H9 (cell line): ENCODE measurements at places on chromosomes 6 and 20. TPM values are rescaled to one million over a fixed set of nuclear protein-coding genes. Genes with fewer than 3 reads are reported as not detected.

Gene SRMS
- total RNA-seq = 0.70 and 0.79 TPM in 2 replicates

Gene LPA
- 0.13 and 0.15 TPM in 2 replicates for total RNA-seq

Gene TMEM170B
- total RNA-seq = 2.9 and 3.0 TPM in 2 replicates

Gene LY6G5B
- 21.3 and 21.6 TPM in 2 replicates for total RNA-seq

Gene KIF25
- 0.22 and 0.59 TPM in 2 replicates for total RNA-seq

Gene BPI
- not detected in 2 replicates for total RNA-seq

Gene FAM50B
- 3.3 and 3.8 TPM in 2 replicates for total RNA-seq

Gene C4A
- total RNA-seq = 4.3 and 5.1 TPM in 2 replicates

Gene NKX2-4
- 0.13 and 0.15 TPM in 2 replicates for total RNA-seq

Gene FAM162B
- 2.1 and 2.3 TPM in 2 replicates for total RNA-seq

Gene RALY
- 199 and 207 TPM in 2 replicates for total RNA-seq

DNA sequence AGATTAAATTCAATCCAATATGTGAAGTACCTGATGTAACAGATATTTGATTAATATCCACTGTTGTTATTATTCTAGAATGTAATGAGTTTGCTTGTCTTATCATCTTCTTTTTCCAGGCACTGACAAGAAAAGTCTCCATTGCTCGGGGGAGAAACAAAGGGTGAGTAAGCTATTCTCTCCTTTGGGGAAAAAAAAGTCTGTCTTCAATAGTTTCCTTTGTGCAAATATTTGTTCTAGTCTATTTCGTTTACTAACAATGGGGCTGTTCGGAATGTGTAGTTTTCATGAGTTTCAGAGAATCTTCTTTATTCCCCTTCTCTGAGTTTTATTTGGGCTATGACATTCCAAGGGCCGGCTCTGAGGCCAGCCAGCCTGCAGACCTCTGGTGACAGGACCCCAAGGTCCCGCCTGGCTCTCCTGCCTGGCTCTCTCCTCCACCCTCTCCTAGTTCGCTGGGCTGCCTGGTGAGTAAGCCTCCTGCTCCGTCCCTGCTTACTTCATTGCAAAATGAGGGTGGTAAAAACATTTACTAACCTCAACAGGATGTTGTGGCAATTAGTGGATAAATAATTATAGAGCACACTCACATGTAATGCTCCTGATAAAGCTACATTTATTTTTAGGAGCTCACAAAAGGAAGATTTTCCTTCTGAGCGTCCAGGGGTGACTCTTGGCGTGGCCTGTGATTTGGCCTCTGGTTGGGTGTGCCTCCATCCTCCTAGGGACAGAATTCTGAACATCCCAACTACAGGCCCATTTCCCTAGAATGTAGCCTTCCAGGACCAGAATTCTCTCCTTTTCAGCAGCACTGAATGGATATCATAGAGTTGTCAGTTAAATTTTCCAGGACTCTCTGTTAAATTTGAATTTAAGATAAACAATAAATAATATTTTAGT lies 43.1 kb upstream of the SNX9 start:
- no peak for DNase-seq

DNA sequence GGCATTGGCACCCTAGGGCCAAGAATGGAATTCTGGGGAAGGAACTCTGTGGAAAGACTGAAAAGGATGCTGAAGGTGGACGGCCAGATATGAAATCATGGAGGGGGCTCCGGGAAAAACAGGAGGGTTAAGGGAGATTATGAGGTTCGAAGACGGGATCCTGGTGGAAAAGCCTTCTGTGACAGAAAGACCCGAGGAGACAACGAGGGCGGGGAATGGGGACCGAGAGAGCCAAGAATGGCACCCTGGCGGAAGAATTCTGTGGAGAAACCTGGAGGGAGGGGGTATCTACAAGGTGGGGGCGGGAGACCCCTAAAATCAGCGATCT lies 426 bp downstream of the TRMT6 start:
- no peak for DNase-seq

GRCh38 chr20:44485078-44485829 lies 9.6 kb downstream of the TTPAL start:
- DNase-seq = no peak

- no peak for DNase-seq
These were observed 230.6 kb downstream of the TSHZ2 start for GRCh38 chr20:53202777-53203176.

DNA sequence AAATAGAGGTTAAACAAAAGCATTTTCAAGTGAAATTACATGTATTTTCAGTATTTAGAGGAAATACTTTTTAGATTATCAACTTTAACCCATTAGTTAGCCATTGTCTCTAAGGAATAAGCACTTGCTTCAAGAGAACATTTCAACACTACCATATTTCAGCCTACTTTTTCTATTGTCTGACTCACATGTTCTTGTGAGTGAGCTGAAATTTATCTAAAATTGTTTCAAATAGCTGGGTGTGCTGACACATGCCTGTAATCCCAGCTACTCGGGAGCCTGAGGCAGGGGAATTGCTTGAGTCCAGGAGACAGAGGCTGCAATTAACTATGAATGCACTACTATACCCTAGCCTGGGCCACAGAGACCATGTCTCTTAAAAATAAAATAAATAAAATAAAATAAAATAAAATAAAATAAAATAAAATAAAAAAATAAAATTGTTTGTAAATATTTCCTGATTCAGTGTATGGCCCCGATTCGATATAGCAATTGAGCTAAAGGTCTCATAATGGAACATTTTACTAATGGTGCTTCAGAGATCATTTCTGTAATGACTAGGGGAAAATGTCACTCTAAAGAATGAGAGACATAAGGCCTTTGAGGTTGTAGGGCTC lies 324.6 kb upstream of the PLCB4 start:
- no peak for DNase-seq

- DNase-seq = no peak
These were observed 31.4 kb downstream of the PRDM1 start for GRCh38 chr6:106117579-106117978.

DNA sequence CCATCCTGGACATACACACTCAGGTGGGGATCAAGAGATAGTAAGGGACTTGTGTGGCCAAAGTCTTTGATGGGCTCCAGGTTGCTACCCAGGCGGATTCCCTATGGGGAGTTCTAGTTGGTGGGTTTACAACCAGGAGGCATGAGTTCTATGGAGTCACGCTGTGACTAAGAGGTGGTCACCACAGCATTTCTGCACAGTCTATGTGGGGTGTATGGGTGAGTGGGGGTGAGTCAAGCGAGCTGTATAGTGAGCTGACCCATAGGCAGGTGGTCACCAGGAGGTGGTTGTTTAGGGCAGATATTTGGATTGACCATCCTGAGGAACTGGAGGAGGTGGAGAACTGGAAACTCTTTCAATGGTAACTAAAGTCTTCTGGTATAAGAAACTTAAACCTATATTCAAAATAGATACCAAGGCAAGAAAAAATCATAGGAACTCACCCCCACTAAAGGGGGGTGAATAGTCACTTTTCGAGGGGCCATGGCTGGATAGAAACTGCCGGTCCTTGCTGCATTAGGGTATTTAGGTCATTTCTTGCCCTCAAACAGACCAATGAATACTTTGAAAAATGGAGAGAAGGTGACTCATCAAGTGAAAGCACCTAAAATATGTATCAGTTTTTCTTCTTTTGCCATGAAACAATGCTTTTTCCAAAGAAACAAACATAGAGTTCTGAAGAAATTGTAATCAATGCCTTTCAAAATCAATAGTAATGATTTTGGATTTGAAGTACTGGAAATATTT lies 84.3 kb upstream of the NRN1 start:
- DNase-seq = no peak

DNA sequence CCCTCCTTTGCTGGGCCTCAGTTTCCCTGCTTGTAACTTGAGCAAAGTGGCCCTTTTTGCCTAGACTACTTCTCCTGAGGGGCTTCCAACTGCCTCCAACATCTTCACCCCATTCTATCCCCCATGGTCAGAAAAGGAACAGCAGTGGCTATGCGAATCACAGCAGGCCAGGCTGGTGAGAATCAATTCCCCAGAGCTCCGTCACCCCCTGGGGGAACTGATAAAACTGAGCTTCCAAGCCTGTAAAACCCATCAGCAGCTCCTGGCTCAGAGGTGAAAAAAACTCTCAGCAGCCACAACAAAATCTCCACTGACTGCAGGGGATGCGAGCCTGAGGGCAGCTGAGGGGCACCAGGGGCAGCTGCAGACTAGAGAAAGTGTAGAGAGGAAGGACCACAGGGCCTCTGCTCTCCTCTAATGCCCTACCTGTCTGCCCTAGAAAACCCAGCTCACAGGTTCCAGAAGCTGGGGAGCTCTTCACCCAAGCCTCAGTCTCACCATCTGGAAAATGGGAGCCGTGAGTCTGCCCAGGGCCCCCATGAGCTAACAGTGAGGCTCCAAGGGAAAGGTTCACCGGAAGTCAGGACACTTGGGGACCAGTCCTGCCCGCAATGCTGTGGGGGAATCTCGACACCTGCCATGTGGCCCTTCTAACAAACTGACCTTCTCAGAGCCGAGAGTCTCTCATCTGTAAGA lies 120.6 kb downstream of the GRM4 start:
- DNase-seq = no peak

- DNase-seq = no peak
These were observed 263.7 kb upstream of the ARID1B start for GRCh38 chr6:156513504-156513903.

DNA sequence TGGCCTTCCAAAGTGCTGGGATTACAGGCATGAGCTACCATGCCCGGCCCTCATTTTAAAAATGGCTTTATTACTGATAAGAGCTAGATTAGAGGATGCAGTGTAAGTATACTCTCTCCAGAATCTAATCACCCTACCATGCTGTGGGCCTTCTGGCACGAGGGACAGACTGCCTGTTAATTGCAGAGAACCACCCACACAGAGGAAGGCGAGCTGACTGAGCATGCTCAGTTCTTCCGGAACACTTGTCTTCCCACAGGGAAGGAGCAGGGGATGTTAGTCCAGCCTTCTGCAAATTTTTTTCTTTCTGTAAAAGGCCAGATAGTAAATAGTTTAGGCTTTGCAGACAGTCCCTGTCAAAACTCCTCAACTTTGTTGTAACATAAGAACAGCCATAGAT lies 48.9 kb downstream of the ALDH5A1 start:
- no peak for DNase-seq

GRCh38 chr6:168152306-168152963 lies 73.4 kb upstream of the FRMD1 start:
- DNase-seq = no peak

DNA sequence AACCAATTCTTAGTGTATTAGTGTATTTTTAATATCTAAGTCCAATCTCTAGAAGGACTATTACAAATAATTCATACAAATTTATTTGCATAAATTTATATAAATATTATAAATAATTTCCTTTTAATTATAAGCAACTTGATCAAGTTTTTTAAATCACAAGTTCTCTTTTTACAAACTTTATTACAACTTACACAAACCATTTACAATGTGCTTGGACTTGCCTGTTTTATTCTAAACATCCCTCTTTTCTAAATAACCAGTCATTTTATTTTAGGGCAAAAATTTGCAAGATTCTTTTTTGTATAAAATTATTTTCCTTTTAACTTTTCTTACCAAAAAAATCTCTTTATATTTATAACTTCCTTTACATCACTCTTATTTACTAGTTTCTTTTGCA lies 83.5 kb upstream of the SYNCRIP start:
- DNase-seq = no peak

- DNase-seq = no peak
These were observed 42.0 kb upstream of the SLC2A12 start for GRCh38 chr6:134094441-134094840.

- peak; percentile 0 for DNase-seq
These were observed 104.8 kb downstream of the CDH26 start for GRCh38 chr20:60063048-60063451.

GRCh38 chr20:3156811-3157619 lies 2.6 kb downstream of the FASTKD5 start:
- DNase-seq = no peak

DNA sequence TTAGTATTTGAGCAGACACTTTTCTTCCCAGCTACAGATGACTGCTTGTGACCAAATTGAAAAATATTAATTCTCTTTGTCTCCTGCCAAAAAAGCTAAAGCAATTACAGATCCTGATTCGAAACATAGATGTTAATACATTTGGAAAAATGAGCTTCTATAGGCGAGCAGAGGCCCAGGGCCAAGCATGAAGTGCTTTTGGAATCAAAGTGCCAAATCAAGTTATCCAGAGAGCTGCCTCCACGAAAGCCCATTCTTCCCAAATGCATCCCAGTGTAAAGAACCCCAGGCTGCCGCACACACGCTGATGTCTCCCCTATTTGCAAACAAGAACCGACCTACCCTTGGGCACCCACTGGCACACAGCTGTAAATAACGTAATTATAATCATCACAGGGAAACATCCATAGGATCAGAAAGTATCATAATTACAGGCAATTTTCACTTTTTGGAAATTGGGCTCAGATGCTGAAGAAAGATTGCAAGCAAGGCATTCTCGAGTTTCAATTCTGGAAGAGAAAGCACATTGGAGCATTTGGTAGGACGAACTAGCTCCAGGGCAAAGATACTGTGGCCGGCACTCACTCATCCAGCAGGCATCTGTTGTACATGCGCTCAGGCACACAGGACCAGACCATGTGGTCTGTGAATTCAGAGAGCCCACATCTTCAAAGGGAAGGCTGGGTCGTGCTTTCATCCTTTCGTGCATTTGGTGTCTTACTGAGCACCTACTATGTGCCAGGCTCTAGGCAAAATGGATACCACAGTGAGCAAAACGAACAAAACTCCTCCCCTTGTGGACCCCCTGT lies 45.9 kb downstream of the BMP7 start:
- no peak for DNase-seq

GRCh38 chr6:11143394-11144371 lies 32.2 kb upstream of the ERVFRD-1 start:
- no peak for DNase-seq

GRCh38 chr6:84526631-84527030 lies 237.8 kb downstream of the TBX18 start:
- DNase-seq = no peak

DNA sequence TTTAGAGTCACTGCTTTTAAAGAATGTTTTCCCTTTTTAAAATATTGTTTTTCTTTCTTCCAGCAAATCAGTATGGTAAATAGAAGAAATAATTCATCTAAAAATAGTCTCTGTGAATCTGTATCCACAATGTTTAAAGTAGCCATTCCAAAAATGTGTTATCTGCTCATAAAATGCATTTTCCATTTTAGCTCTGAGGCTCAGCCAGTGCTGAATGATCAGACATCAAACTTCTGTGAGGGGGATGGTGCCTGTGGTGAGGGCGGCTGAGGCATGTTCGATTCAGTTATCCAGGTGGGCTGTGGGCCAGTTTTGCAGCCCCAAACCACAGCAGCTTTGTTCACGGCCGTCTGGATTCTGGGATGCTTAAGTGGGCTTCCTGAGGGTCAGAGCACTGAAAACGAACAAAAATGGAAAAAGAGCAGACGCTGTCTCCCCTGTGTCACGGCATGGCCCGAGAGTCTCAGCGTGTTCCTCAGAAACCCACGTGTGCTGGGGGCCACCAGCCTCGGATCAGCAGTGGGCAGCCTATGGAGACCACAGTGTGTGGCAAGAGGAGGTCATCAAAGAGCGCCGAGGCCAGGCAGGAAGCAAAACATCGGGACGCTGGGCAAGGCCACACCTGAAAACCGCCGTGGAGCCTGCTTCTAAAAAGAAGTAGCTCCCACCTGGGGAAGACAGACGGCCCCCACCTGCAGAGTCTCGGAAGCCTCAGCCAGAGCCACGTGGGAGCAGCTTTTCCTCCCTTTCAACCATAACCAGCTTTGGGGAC lies 134.9 kb upstream of the THBS2 start:
- DNase-seq = no peak

- no peak for DNase-seq
These were observed 3.5 kb downstream of the SOBP start for GRCh38 chr6:107493158-107494057.
